ENCODE measurements at places on chromosomes 4 and X.

- no peak for DNase-seq
Measured at GRCh38 chrX:114332766-114333165, 251.1 kb upstream of the HTR2C start.

DNA sequence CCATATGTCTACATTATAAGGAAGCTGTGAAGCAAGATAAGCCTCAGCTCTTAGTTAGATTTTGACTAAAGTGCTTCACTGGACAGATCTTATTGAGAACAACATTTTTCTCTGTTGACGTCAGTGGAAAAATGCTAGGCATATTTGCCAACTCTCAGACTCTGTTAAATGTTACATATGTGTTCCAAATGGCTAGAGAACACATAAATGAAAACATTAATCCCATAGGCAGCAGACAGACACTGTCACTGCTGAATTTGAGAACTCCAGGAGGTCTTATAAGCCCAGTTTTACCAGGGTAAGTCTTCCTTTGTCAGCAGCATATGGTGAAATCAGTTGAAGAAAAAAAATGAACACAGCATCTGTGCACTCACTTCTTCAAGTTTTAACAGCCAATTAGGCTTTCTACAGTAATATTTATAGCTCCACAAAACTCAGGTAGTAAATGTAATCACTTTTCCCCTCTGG lies 186.9 kb downstream of the CAMK2D start:
- peak; percentile 3 for DNase-seq

DNA sequence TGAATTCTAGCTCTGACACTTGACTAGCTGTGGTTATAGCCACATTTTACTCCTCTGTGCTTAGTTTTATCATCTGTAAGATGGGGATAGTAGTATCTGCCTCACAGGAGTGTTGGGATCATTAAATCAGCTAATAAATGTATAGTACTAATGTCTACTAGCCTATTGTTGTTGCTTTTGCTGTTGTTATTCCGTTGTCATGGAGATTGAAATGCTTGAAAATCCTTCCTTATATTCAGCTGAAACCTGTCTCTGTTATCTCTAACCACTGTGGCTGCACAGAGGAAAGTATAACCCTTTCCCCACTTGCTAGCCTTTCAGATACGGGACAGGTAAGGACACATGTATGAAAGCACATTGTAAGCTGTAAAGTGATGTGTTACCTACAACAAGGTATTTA lies 33.9 kb downstream of the CLCN5 start:
- no peak for DNase-seq

DNA sequence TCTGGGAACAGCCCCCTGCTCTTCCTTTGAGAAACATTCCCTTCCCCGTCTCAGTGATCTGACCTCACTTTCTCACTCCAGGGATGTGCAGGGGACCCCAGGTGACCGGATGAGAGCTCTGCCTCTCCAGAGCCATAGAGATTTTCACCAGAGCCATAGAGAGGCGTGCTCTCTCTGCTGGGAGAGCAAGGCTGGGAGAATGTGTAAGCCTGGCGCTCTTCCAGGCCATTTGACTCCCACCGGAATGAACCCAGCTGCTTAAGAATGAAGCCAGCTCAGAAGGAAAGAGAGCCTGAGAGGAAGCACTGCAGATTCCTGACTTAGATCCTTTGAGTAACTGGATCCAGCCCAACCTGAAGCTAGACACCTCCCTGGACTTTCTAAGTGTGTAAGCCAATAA lies 106.4 kb downstream of the DHX15 start:
- peak; percentile 19 for DNase-seq

- DNase-seq: no peak
Measured at GRCh38 chr4:181548873-181549575, 694.2 kb upstream of the TENM3 start.

DNA sequence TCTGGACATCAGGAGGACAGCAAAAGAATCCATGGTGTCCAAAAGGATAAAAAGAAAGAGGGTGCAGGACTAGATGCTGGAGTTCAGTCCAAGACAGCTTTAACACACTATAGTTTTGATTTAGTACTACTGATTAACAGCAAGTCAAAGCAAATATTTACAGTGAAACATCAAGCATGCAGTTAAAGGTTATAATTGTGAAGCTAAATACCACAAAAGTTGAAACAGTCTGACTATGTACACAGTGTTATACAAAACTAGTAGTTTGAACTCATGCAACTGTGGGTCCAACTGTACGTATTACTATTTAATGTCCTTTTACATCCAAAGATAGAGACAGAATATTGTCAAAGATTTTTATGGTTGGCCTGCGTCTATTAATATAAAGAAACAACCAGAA lies 57.6 kb downstream of the CHIC2 start:
- DNase-seq: no peak

DNA sequence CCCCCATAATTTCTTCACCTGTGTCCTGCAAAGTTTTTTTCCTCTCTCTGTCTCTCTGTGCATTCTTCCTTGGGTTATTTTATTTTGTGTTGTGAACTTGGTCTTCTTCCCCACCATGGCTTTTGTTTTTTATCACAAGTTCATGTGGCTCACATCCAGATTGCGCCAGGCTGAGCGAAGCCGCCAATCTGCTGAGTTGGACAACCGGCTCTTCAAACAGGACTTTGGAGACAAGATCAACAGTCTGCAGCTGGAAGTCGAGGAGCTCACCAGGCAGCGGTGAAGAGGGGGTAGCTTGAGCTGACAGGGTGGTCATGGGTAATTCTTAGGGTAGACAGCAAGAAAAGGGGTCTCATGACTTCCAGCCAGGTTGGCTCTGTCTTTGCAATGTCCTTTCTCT lies 46.1 kb downstream of the GRSF1 start:
- DNase-seq: no peak

- peak; percentile 84 for DNase-seq
Measured at GRCh38 chr4:5858020-5858769, 34.7 kb downstream of the CRMP1 start.

DNA sequence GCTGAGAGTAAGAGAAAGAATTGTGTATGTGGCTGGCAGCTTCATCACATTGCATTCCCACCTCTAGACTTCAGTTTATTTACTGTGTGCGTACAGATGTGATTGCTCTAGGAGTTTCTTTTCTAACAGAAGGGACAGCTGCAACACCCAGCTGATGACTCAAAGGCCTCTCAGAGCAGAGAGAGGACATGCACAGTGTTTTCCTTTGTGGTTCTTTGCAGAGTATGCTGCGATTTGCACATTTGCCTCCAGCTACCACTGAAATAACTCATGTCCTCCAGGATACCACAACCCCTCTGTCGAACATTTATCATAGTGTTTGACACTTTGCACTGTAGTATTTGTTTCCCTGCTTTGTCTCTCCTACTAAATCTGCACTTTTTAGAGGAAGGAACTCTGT lies 294.1 kb downstream of the STIM2 start:
- DNase-seq: no peak

DNA sequence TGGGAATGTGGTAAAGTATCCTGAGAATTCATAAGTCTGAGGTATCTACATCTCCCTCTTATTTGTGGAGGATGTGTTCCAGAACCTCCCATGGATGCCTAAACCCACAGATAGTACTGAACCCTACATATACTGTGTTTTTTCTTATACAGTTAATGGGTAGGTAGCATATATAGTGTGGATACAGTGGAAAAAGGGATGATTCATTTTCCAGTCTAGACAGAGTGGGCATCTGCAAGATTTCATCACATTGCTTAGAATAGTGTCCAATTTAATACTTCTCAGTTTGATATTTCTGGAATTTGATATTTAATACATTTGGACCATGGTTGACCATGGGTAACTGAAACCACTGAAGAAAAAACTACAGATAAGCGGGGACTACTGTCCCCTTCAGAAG lies 155.0 kb upstream of the ANKRD50 start:
- no peak for DNase-seq

GRCh38 chr4:82983444-82983843 lies 27.2 kb downstream of the LIN54 start:
- no peak for DNase-seq

GRCh38 chr4:168817370-168817769 lies 192.7 kb downstream of the CBR4 start:
- no peak for DNase-seq

DNA sequence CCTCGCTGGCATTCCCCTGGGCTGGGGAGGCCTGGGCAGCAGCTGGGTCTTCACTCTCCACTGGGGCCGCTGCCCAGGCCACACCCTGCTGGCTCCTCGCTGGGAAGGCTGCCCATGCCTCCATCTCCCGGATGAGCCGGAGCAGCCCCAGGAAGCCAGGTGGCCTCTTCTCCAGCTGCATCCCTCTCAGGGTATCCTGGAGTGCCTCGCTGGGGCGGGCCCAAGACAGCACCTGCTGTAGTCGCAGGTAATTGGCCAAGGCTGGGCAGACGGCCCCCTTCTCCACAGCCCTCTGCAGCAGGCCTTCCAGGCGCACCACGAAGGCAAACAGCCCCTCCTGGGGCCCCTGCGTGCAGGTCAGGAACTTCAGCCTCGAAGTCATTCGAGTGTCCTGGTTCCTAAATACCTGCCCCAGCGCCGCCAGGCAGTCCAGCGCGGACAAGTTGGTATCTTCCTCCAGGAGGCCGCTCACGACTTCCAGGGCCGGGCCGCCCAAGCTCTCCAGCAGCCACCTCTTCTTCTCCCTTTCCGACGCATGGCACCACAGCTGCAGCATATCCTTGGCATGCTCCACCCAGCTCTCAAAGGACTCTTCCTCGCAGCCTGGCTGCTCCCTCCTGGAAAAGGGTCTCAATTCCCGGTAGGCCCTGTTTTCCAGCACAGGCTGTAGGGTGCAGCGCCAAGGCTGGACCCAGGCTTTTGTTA lies 3.7 kb downstream of the PNMA6E start:
- DNase-seq: no peak

GRCh38 chr4:127449449-127449848 lies 183.3 kb upstream of the INTU start:
- DNase-seq: no peak

DNA sequence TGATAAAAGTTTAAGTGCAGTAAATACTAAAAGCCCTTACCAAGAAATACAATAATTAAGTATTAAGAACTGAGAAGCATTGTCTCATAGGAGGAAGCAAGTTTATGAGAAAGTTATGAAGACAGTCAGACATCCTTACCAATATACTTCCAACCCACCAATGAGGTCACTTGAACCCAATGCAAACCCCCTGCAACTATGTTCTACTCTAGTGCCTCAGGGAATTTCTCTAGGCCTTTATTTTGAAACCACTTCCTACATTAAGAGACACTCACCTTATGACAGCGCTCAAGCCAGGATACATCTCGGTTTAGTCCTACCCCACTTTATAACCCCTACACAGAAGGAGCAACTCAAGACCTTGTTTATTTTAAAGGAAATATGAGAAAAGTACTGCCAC lies 61.3 kb downstream of the STPG2 start:
- DNase-seq: no peak

DNA sequence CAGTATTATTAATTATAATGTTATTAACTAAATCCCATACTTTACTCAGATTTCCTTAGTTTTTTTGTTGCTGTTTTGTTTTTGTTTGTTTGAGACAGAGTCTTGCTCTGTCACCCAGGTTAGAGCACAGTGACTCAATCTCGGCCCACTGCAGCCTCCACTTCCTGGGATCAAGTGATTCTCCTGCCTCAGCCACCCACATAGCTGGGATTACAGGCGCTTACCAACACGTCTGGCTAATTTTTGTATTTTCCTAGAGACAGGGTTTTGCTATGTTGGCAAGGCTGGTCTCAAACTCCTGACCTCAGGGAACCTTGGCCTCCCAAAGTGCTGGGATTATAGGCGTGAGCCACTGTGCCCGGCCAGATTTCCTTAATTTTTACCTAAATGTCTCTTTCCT lies 72.2 kb downstream of the ANAPC4 start:
- DNase-seq: no peak

- no peak for DNase-seq
Measured at GRCh38 chr4:83561381-83561780, 25.5 kb downstream of the GPAT3 start.

GRCh38 chr4:60992037-60992436 lies 208.1 kb upstream of the ADGRL3 start:
- no peak for DNase-seq

DNA sequence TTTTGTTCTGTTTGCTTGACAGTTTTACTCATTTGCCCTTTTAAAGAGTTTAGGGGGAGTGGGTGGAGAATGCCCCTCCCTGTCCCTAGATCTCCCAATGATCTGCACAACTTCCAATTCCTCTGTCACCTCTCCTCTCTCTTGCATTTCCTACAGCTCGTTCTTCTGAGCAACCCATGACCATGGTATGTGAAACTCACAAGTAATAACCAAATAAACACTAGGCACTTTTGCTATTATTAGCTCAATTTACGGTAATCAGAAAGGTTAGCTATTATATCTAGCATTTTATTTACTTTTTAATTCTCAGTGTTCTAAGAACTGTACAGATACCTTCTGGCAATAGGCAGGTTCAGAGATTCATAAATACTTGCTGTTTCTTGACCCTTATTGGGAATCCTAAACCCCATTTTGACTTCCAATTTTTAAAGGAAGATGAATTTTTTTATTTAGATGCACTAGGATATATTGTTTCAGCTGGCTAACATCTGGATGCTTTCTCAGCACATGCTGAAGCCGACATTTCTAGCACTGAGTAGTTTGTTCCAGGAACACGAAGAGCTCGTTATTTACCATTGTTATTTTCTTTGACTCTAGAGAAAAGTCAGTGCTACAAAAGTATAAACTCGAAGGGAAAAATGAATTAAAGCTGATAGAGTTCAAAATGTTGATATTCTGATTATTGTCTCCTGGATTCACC lies 194.7 kb upstream of the TLL1 start:
- DNase-seq: no peak

DNA sequence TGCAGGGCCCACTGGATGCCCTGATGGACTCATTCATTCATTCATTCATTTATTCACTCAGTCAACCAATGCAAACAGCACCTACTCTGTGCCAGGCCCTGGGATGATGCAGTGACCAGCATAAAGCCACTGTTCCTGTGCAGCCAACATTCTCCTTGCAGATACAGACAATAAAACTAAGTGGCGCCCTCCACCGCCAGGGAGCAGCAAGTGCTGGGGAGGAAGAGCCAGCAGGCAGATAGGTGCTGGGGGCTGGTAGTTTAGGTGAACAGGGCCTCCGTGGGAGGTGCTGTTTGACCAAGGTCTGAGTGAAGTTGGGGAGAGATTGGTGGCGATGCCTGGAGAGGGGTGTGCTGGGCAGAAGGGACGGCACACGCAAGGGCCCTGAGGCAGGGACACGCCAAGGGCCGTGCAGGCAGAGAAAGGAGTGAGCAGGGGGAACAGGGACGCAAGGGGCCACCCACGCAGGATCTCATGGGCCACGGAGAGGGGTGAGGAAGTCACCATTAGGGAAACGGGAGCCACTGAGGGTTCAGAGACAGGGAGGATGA lies 65.5 kb downstream of the WFS1 start:
- no peak for DNase-seq

DNA sequence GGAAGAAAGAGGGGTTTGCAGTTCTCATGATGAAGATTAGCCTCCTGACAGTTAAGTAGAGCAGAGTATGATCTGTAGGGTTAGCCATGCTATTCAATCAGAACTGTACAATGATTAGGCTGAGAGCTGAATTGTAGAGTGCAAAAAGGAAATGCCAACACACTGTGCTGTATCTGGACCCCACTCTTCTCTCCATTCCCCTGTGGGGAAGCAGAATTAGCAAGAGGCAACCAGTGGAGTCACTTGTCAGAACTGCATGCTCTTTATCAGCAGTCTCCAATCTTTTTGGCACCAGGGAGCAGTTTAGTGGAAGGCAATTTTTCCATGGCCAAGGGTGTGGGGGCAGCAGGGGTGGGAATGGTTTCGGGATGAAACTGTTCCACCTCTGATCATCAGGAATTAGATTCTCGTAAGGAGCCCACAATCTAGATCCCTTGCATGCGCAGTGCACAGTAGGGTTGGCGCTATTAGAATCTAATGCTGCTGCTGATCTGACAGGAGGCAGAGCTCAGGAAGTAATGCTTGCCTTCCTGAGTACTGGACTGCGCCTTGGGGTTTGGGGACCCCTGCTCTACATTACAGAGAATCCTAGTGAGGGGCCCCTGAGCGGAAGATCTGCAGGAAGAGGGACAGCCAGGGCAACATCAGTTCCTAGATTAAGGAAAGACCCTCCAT lies 19.4 kb downstream of the TBC1D9 start:
- DNase-seq: no peak

Measured in neural progenitor cell (in vitro differentiated cells).